B cell (primary cell): ENCODE measurements at places on chromosomes 4 and X. TPM values are rescaled to one million over a fixed set of nuclear protein-coding genes. Genes with fewer than 3 reads are reported as not detected.

The TGIF2LX gene
- total RNA-seq, result not detected in 2 replicates

The SH3D19 gene
- not detected in 2 replicates for total RNA-seq

The CYSLTR1 gene
- total RNA-seq, result 41.7 and 43.4 TPM in 2 replicates

The PASD1 gene
- not detected in 2 replicates for total RNA-seq

The GUCY2F gene
- not detected in 2 replicates for total RNA-seq

The UGT2B17 gene
- 0.41 and 0.52 TPM in 2 replicates for total RNA-seq

The CLDN22 gene
- total RNA-seq, result not detected in 2 replicates

The NPNT gene
- total RNA-seq, result not detected in 2 replicates

The IL1RAPL1 gene
- total RNA-seq, result not detected in 2 replicates

The UGT8 gene
- total RNA-seq, result 23.2 and 24.0 TPM in 2 replicates

The MGARP gene
- total RNA-seq, result not detected in 2 replicates

The DMRTC1 gene
- 0.34 and 0.66 TPM in 2 replicates for total RNA-seq

The ANOS1 gene
- total RNA-seq, result 0.10 TPM in 1 of 2 replicates, not detected in the other

The AMTN gene
- not detected in 2 replicates for total RNA-seq

The SLC26A1 gene
- 0.92 and 1.1 TPM in 2 replicates for total RNA-seq

The XPNPEP2 gene
- total RNA-seq, result 0.29 TPM in 1 of 2 replicates, not detected in the other

The IL3RA gene
- total RNA-seq, result 1.6 and 2.8 TPM in 2 replicates

The EMCN gene
- not detected in 2 replicates for total RNA-seq

The REELD1 gene
- total RNA-seq, result 2.6 and 6.0 TPM in 2 replicates

GRCh38 chr4:157057218-157057617 is 18.7 kb upstream of the GLRB start:
- H3K27ac ChIP-seq, result no peak overlapping the region
- no peaks in the 10 kb centered on the region for H3K4me1 ChIP-seq
- H3K36me3 ChIP-seq, result no peaks in the 10 kb centered on the region
- H3K27me3 ChIP-seq, result no peaks in the 10 kb centered on the region
- DNase-seq, result no peak

DNA sequence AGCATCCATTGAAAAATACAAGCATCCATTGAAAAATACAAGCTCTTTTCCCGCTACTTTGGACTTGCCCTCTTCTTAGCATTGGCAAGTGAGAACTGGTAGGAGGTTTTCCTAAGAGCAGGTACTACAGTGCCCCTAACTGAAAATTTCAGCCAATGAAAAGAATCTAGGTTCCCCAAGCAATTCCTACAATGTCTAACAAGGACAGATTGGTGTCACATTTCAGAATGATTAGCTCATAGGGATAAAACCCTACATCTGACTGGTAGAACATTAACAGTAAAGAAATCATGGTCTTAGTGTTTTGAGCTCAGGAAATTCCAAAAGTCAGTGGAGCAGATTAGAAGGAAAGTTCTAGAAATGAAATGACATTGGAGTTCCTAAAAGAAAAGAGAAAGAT is 68.6 kb upstream of the QRFPR start:
- DNase-seq, result no peak
- no peak overlapping the region for H3K27ac ChIP-seq
- H3K4me1 ChIP-seq, result no peaks in the 10 kb centered on the region

- H3K36me3 ChIP-seq, result peaks cover 44% of the 10 kb centered on the region
- no peak overlapping the region for H3K27ac ChIP-seq
- no peaks in the 10 kb centered on the region for H3K27me3 ChIP-seq
- H3K4me3 ChIP-seq, result no peak overlapping the region
- no peak for DNase-seq
Observed at GRCh38 chr4:168421671-168422070, 58.6 kb downstream of the DDX60L start.

- H3K4me3 ChIP-seq, result no peak overlapping the region
- no peaks in the 10 kb centered on the region for H3K36me3 ChIP-seq
- no peak for DNase-seq
- no peaks in the 10 kb centered on the region for H3K4me1 ChIP-seq
Observed at GRCh38 chr4:155966731-155967395, 13.2 kb upstream of the CTSO start.

GRCh38 chrX:40434443-40434842 is 146.3 kb upstream of the ATP6AP2 start:
- no peak overlapping the region for H3K27ac ChIP-seq
- H3K36me3 ChIP-seq, result no peaks in the 10 kb centered on the region
- no peak overlapping the region for H3K4me3 ChIP-seq
- no peak for DNase-seq
- H3K4me1 ChIP-seq, result no peaks in the 10 kb centered on the region
- H3K27me3 ChIP-seq, result no peaks in the 10 kb centered on the region

DNA sequence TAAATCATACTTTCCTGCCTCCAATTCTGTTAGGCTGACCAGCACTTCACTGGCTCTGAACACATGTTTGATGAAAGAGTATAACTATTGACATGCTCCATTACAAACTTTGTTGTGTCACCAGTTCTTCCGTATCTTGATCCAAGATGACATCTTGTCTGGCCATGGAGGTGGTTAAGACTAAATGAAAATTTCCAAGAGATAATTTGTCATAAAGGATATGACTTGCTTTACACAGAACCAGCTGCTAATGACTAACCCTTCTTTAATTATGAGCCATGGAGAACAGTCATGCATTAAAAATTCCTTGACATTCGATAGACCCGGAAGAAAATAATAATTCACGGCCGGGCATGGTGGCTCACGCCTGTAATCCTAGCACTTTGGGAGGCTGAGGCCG is 17.7 kb upstream of the N4BP2 start:
- no peak overlapping the region for H3K27ac ChIP-seq
- no peaks in the 10 kb centered on the region for H3K27me3 ChIP-seq
- no peak overlapping the region for H3K4me3 ChIP-seq
- no peaks in the 10 kb centered on the region for H3K4me1 ChIP-seq
- no peak for DNase-seq
- H3K36me3 ChIP-seq, result no peaks in the 10 kb centered on the region

GRCh38 chr4:173651651-173652282 is 121.7 kb upstream of the HAND2 start:
- no peaks in the 10 kb centered on the region for H3K36me3 ChIP-seq
- no peak overlapping the region for H3K27ac ChIP-seq
- no peak for DNase-seq
- H3K4me3 ChIP-seq, result no peak overlapping the region
- no peaks in the 10 kb centered on the region for H3K4me1 ChIP-seq

- H3K4me1 ChIP-seq, result peaks cover 2% of the 10 kb centered on the region
- no peaks in the 10 kb centered on the region for H3K36me3 ChIP-seq
- no peak overlapping the region for H3K27ac ChIP-seq
Observed at GRCh38 chr4:169662206-169662605, 41.8 kb downstream of the CLCN3 start.

GRCh38 chrX:34467437-34467836 is 189.6 kb downstream of the TMEM47 start:
- H3K36me3 ChIP-seq, result no peaks in the 10 kb centered on the region
- DNase-seq, result no peak
- no peaks in the 10 kb centered on the region for H3K27me3 ChIP-seq
- H3K4me3 ChIP-seq, result no peak overlapping the region
- H3K4me1 ChIP-seq, result no peaks in the 10 kb centered on the region

- no peak overlapping the region for H3K27ac ChIP-seq
- H3K4me1 ChIP-seq, result peaks cover 13% of the 10 kb centered on the region
- H3K27me3 ChIP-seq, result no peaks in the 10 kb centered on the region
- peak; percentile 69 for DNase-seq
- H3K36me3 ChIP-seq, result no peaks in the 10 kb centered on the region
Observed at GRCh38 chr4:139416073-139416673, 37.7 kb upstream of the RAB33B start.

DNA sequence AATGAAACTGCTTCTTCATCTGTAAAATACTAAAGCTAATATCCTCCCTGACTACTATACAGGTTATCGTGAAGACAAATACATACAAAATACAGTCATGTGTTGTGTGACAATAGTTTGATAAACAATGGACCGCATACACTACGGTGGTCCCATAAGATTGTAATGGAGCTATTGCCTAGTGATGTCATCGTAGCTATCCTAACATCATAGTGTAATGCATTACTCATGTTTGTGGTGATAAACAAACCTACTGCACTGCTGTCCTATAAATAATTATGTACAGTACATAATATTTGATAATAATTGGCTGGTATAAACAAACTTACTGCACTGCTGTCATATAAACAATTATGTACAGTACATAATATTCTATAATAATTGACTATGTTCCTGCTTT is 5.6 kb upstream of the NEIL3 start:
- H3K27ac ChIP-seq, result no peak overlapping the region
- H3K36me3 ChIP-seq, result no peaks in the 10 kb centered on the region
- H3K4me1 ChIP-seq, result peaks cover 1% of the 10 kb centered on the region
- DNase-seq, result no peak
- no peaks in the 10 kb centered on the region for H3K27me3 ChIP-seq

DNA sequence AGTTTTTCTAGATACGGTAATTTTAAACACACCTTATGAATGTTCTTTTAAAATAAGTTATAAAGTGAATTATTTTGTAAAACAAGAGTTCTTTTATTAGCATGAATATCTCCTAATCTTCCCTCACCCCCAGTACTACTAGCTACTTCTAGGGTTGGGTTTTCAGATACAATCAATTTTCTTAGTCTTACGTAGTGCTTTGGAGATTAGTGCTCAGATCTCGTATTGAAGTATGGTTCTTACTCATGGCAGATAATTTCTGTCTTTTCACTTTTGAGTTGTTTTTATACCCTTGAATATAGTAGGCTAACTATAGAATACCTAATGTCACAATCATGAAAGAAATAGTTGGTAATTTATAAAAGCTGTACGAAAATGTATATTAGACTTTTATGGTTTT is 43.2 kb downstream of the CDKL5 start:
- H3K27me3 ChIP-seq, result no peaks in the 10 kb centered on the region
- DNase-seq, result no peak
- no peaks in the 10 kb centered on the region for H3K36me3 ChIP-seq
- H3K27ac ChIP-seq, result no peak overlapping the region
- H3K4me3 ChIP-seq, result no peak overlapping the region

GRCh38 chrX:129523079-129523911 is at the start of gene SMARCA1:
Gene SMARCA1 (minus strand): TSS chrX:129523490. CDS start chrX:129523370, 120 bp downstream.
- H3K36me3 ChIP-seq, result no peaks in the 10 kb centered on the region
- peaks cover 4% of the 10 kb centered on the region for H3K4me1 ChIP-seq
- DNase-seq, result no peak
- H3K4me3 ChIP-seq, result peak within 1 kb of the TSS; percentile 54
- H3K27me3 ChIP-seq, result peaks cover 4% of the 10 kb centered on the region

DNA sequence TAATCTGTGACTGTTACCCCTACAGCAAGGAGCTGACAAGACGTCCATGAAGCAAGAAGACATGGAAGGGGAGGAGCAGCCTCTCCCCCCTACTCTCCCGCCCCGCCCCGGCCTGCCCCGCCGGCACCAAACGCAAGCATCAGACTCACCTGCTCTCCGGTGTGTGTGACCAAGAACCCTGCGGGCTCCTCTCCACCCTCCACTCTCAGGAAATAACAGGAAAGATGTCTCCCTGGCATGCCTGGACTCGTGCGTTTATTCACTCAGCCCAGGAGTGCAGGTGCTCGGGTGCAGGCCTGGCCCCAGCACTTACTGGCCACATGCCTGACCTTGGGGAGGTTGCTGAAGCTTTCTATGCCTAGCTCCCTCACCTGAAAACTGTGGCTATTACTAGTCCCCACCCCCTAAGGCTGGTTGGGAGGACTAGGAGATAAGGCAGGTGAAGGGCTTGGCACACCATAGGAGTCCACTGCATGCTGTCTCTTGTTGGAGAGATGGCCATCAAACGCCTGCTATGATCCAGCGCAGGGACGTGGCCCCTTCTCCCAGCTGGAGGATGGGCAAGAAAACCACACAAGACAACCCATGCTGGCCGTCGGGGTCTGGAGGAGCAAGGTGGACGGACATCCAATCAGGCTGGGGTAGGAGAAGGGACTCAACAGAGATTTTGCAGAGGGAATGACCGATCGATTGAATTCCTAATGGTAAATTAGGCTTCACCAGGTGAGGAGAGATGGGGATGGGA is 34.9 kb upstream of the CLDN24 start:
- no peaks in the 10 kb centered on the region for H3K36me3 ChIP-seq
- H3K4me1 ChIP-seq, result no peaks in the 10 kb centered on the region
- no peaks in the 10 kb centered on the region for H3K27me3 ChIP-seq
- no peak overlapping the region for H3K4me3 ChIP-seq
- H3K27ac ChIP-seq, result no peak overlapping the region

GRCh38 chrX:155028877-155029291 is 2.2 kb downstream of the FUNDC2 start:
- peaks cover 4% of the 10 kb centered on the region for H3K4me1 ChIP-seq
- no peak overlapping the region for H3K4me3 ChIP-seq
- H3K36me3 ChIP-seq, result peaks cover 4% of the 10 kb centered on the region
- no peaks in the 10 kb centered on the region for H3K27me3 ChIP-seq

- no peaks in the 10 kb centered on the region for H3K27me3 ChIP-seq
- peak; percentile 67 for DNase-seq
- H3K4me3 ChIP-seq, result no peak overlapping the region
- no peaks in the 10 kb centered on the region for H3K36me3 ChIP-seq
Observed at GRCh38 chr4:9703391-9703790, 78.0 kb upstream of the DRD5 start.
